AG08395 (cell line): ENCODE measurements at places on chromosomes 13 and 19.

GRCh38 chr13:29454931-29455481 is 140.5 kb downstream of the SLC7A1 start:
- DNase-seq: no peak

DNA sequence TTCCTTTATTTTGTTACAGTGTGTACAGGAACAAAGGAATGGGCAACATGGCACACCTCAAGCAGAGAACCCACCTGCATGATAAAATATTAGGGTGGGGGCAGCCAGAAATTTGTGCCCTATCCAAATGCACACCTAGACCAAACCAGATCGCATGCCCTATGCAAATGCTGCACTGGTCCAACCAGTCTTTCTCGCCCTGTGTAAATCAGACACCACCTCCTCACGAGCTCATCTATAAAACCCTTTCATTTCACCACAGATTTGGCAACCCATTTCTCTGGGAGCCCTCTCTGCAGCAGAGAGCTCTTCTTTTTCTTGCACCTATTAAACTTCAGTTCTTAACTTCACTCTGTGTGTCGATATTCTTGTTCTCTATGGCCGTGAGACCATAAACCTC is 1559.2 kb downstream of the SLITRK1 start:
- no peak for DNase-seq

- no peak for DNase-seq
Measured at GRCh38 chr13:107585469-107586180, 629.7 kb downstream of the LIG4 start.

GRCh38 chr19:46297700-46298478 is 1.0 kb downstream of the HIF3A start:
- no peak for DNase-seq

DNA sequence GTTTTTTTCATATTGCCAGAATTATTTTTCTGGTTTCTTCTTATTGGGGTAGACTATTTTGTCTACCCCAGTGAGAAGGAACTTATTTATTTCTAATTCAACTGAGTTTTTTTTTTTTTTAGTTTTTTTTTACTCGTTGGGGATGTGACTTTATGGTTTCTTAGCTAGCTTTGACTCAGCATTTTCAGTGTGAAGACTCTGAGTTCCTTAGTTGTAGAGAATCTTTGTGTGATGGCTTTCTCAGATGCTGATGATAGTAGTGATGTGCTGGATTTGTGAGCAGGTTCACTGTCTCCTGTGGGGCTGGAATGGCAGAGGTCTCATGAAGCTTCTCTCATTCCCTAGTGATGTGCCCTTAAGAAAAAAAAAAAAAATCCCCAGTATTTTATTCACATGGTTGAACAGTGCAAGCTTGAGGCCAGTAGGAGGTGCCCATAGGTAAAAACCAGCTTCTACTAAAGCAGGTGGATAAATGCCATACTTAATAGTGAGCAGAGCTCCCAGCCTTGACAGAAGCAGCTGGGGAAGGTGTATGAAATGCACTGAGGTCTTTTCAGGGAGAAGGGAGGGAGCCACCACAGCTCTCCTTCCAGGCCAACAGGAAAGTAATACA is 106.2 kb upstream of the KLF5 start:
- no peak for DNase-seq

DNA sequence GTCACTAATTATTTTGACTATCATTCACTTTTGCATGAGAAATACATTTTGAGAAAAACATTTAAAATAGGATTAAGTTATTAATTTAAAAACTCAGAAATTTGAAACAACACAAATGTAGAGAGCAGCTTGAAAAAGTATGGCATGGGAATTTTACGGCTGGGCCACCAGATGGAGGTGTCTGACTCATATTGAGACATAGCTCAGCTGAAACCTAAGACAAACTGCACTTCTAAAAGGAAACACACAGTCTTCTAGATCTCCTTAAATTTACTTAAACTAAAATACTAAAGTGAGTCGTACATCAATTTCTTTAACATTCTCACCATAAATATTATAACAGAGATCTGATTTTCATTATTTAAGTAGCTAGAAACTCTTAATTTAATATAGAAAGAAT is 41.9 kb upstream of the POSTN start:
- DNase-seq: peak; percentile 60

DNA sequence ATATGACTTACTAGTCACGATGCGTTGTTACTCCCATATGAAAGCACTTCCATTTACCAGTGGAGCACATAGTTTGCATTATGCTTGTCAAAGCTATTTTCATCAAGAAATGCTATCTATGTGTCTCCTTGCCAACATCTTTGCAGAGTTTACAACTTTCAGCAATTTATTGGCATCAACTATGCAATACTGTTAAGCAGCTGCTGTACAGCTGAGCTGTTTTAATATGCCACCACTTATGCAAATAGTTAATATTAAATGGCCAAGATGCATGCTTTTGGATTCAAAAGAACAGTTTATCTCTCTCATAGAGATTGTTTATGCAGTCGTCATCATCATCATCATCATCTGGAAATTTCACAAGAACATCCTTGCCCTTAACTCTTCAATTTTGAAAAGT is 67.9 kb upstream of the KLF5 start:
- no peak for DNase-seq

DNA sequence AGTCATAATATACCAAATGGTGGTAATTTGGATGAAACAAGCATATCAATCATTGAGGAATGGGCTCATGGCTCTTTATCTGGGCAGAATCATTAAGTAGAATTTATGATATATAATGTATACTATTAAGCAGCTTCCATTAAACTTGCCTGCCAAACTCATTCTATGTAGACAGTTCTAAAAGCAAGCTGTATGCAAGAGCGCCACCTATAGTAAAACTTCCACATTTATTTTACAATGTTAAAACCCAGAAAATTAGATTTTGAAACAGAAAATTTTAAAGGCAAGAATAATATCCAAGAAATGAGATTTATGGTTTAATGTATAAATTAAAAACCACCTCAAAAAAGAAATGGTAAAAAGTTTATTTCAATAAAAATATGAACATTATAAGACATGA is 161.5 kb downstream of the MZT1 start:
- peak; percentile 31 for DNase-seq
